MCF 10A (cell line): ENCODE measurements at places on chromosomes 4 and X. TPM values are rescaled to one million over a fixed set of nuclear protein-coding genes. Genes with fewer than 3 reads are reported as not detected.

The CCNI gene
- 297 and 368 TPM in 2 replicates for total RNA-seq

The MAGEB1 gene
- total RNA-seq: not detected in 2 replicates

The CFAP47 gene
- total RNA-seq: not detected in 2 replicates

The HSD17B11 gene
- total RNA-seq: 4.3 and 4.8 TPM in 2 replicates

The PGAM4 gene
- not detected in 2 replicates for total RNA-seq

The RNF175 gene
- 0.42 and 0.66 TPM in 2 replicates for total RNA-seq

The DIAPH2 gene
- total RNA-seq: 15.0 and 17.6 TPM in 2 replicates

The ZNF711 gene
- total RNA-seq: 1.7 and 1.8 TPM in 2 replicates
